Glutamatergic neuron (in vitro differentiated cells): ENCODE measurements at places on chromosomes 2 and 18.

DNA sequence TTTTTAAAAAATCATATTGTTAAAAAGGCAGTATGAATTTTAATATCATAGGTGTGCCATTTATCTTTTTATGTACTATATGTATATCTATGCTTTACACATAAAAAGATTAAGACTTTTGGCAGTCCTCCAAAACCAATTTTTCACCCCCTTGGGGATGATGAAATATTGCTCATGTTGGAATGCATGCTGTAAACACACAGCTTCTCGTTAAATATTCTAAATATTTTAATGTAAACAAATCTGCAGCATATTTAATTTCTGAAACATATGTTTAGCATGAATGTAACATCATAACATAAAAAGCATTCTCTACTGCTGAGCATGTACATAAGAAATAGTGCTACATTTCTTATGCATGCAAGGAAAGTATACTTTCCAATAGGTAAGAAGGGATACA is 484.3 kb upstream of the LRATD1 start:
- H3K27ac ChIP-seq: no peak overlapping the region
- H3K4me3 ChIP-seq: no peak overlapping the region
- DNase-seq: no peak
- no peaks in the 10 kb centered on the region for H3K36me3 ChIP-seq

- H3K27ac ChIP-seq: no peak overlapping the region
- H3K36me3 ChIP-seq: peaks cover 3% of the 10 kb centered on the region
- no peaks in the 10 kb centered on the region for H3K27me3 ChIP-seq
- H3K4me3 ChIP-seq: no peak overlapping the region
- H3K4me1 ChIP-seq: peaks cover 3% of the 10 kb centered on the region
- no peak for DNase-seq
These were observed 38.4 kb downstream of the PPM1B start for GRCh38 chr2:44207102-44207501.

DNA sequence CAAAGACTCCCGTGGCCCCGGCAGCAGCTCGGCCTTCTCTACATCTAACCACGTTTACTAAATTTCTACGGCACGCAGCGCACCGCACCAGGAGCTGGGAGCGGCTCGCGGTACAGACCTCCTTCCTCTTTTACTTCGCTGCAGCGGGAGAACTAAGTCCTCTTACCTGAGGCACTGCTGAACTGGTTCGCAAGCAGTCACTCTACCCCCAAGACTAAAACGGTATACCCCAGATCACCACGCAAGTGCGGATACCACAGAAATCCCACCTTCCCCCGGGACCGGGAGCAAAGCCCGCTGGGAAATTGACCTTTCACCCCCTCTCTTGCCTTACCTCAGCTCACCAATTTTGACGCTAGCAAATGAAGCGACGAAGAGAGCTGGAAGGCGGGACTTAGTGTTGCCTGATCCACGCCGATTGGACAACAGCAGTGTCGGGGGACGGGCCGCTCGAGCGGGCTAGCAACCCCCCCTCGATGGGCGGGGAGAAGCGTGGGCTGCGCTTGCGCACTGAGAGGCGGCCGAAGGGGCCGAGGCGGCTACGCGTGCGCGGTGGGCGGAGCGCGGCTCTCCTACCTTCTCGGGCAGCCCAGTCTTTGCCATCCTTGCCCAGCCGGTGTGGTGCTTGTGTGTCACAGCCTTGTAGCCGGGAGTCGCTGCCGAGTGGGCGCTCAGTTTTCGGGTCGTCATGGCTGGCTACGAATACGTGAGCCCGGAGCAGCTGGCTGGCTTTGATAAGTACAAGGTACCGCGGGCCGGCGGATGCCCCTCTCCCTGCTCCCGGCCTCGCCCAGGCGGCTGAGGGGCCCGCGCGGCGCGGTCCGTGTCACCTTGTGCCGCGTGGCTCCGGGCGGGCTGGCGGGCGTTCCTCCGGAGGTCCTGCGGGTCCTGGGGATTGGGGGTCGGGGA is at the start of gene SELENOI:
Gene SELENOI (plus strand): TSS at position 599 of the 909 bp plus-strand sequence. CDS start 90 bp downstream, at position 689.
- peaks cover 6% of the 10 kb centered on the region for H3K27me3 ChIP-seq
- no peaks in the 10 kb centered on the region for H3K36me3 ChIP-seq
- peak; percentile 99 for DNase-seq
- peak within 1 kb of the TSS; percentile 99 for H3K27ac ChIP-seq

GRCh38 chr2:240916571-240917008 is 10.5 kb downstream of the CROCC2 start:
- peaks cover 3% of the 10 kb centered on the region for H3K4me1 ChIP-seq
- H3K27me3 ChIP-seq: no peaks in the 10 kb centered on the region
- H3K4me3 ChIP-seq: peak overlapping the region; percentile 25
- H3K36me3 ChIP-seq: no peaks in the 10 kb centered on the region
- peak; percentile 82 for DNase-seq
- H3K27ac ChIP-seq: no peak overlapping the region

- H3K27me3 ChIP-seq: peaks cover 13% of the 10 kb centered on the region
- H3K4me3 ChIP-seq: no peak overlapping the region
- DNase-seq: no peak
- H3K4me1 ChIP-seq: peaks cover 6% of the 10 kb centered on the region
- H3K36me3 ChIP-seq: peaks cover 23% of the 10 kb centered on the region
- H3K27ac ChIP-seq: no peak overlapping the region
These were observed 33.7 kb upstream of the LYPD6B start for GRCh38 chr2:149004836-149005235.

DNA sequence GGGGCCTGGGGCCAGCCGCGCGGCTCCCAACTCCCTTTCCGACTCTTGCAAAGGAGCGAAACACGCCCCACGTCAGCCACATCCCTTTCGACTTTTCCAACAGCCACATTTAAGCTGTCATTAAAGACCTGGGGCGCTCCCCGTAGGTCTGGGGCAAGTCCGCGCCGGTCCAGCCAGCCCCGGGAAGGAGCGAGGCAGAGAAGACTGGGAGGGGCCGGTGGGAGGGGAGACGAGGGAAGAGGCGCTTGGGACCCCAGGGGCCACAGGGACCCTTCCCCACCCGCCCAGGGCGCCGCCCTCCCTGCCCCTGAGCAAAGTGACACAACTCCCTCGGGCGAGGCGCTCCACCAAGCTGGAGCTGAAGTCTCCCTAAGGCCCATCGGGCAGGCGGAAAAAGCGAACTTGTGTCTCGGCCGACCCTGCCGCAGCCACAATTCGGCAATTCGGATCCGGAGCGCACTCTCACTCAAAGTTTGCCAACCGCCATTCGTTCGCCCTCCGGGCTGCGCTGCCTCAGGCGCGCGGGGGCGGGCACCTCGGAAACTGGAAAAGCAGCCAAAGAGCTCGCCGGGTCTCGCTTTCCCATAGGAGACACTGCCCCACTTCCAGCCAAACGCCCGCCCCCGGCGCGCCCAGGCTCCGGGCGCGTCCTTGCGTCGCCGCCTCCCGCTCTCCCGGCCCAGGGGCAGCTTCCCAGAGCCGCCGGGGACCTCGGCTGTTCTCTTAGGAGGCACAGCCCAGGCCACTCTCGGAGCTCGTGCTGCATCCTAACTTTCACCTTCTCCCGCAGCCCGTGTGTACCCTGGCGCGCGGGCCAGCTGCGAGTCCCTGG is 1.1 kb upstream of the KCTD1 start:
- DNase-seq: peak; percentile 46
- H3K4me3 ChIP-seq: peak overlapping the region; percentile 85
- H3K4me1 ChIP-seq: peaks cover 7% of the 10 kb centered on the region

DNA sequence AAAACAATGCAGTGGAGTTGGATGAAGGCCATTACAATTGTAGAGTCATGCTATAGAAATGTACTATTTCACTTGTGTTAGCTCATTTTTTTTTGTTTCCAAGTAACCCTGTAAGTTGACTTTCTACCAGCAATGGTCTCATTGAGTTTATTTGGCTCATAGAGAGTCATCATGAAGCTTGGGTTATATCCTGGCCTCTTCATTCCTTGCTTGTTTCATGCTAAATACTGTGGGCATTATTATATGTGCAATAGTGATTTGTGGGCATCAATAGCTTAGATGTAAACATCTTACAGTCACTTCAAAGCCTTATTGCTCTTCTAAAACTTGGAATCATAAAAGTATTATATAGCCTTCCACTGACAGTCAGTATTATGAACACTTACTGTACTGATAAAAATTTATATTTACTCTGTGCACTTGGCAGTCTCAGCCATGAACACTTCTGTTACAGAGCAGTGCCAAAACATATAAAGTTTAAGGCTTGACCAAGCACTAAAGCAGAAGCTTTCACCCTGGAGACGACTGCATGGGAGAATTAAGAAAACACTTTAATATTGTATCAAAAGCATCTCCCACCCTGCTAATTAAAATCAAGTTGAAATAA is 751.2 kb downstream of the SATB2 start:
- no peak overlapping the region for H3K4me3 ChIP-seq
- no peak overlapping the region for H3K27ac ChIP-seq
- H3K36me3 ChIP-seq: no peaks in the 10 kb centered on the region
- no peaks in the 10 kb centered on the region for H3K27me3 ChIP-seq
- DNase-seq: no peak

DNA sequence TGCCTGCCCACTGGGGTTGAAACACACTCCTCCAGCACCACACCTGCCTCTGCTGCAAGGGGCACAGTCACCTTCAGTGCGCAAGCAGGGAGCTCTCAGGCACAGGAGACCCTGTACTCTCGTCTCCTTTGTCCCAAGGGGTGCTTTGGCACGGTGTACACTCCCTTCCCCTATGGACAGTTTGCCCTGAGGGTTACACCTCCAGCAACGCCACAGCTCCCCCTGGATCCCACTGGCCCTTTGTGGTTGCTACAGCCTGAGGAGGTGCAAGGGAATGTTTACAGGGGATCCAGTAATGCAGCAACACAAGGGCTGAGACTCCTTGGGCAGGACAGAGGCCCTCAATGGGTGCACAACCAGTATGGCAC is 45.2 kb upstream of the FAM117B start:
- no peak overlapping the region for H3K27ac ChIP-seq
- peaks cover 2% of the 10 kb centered on the region for H3K4me1 ChIP-seq
- no peak overlapping the region for H3K4me3 ChIP-seq
- DNase-seq: no peak

DNA sequence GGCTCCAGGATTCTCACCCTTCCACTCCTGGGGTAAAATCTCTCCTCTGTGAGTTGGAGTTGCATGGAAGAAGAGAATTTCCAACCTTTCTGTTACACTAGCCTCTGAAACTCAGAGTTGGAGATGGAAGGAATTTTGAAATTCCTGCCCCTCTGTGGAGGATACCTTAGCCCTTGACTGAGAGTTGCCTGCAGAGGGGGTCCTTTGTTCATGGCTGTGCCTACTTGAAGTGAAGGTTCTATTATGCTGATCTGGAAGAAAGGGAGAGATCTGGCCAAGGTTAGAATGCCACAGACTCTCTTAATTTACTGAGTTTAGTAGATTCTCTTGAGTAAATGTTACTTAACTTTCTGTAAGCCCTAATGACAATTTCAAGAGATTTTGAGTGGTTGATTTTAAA is 626.6 kb upstream of the GYPC start:
- H3K36me3 ChIP-seq: no peaks in the 10 kb centered on the region
- H3K27ac ChIP-seq: no peak overlapping the region
- no peak for DNase-seq
- H3K4me3 ChIP-seq: no peak overlapping the region
- no peaks in the 10 kb centered on the region for H3K27me3 ChIP-seq
- no peaks in the 10 kb centered on the region for H3K4me1 ChIP-seq

GRCh38 chr2:5140347-5140746 is 551.8 kb upstream of the SOX11 start:
- no peak overlapping the region for H3K4me3 ChIP-seq
- no peak for DNase-seq
- no peaks in the 10 kb centered on the region for H3K36me3 ChIP-seq
- H3K27ac ChIP-seq: no peak overlapping the region

GRCh38 chr18:37307181-37307580 is 258.4 kb downstream of the CELF4 start:
- H3K4me3 ChIP-seq: no peak overlapping the region
- peaks cover 9% of the 10 kb centered on the region for H3K27me3 ChIP-seq
- H3K36me3 ChIP-seq: no peaks in the 10 kb centered on the region

- peaks cover 4% of the 10 kb centered on the region for H3K27me3 ChIP-seq
- H3K27ac ChIP-seq: no peak overlapping the region
- peaks cover 6% of the 10 kb centered on the region for H3K4me1 ChIP-seq
- DNase-seq: no peak
- peaks cover 20% of the 10 kb centered on the region for H3K36me3 ChIP-seq
These were observed 38.9 kb upstream of the LPIN2 start for GRCh38 chr18:3051718-3052410.

DNA sequence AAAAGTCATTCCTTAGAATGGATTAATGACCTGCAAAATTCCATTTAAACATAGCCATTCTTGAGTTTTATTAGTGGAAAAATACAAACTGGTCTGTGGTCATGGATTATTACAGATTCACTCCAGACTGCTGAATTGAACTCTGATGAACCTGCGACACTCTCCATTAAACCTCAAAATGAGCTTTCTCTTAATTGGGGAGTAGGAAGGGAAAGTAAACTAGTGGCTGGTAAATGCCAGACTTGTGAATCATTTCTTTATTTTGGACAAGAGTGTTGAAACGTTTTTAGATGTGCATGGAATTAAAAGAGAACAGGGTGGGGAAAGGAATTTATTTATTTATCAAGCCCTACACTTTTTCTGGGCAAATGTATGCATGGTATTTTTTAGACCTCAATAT is 321.2 kb upstream of the FANCL start:
- H3K27ac ChIP-seq: no peak overlapping the region
- H3K27me3 ChIP-seq: no peaks in the 10 kb centered on the region
- peaks cover 3% of the 10 kb centered on the region for H3K36me3 ChIP-seq
- peaks cover under 1% of the 10 kb centered on the region for H3K4me1 ChIP-seq
- DNase-seq: no peak

GRCh38 chr2:27212626-27213471 is 781 bp upstream of the SLC5A6 start:
- DNase-seq: no peak
- H3K4me3 ChIP-seq: peak overlapping the region; percentile 96
- H3K36me3 ChIP-seq: no peaks in the 10 kb centered on the region
- peak overlapping the region; percentile 97 for H3K27ac ChIP-seq
- H3K4me1 ChIP-seq: peaks cover under 1% of the 10 kb centered on the region

- DNase-seq: no peak
- peak overlapping the region; percentile 29 for H3K27ac ChIP-seq
- H3K4me1 ChIP-seq: peaks cover 9% of the 10 kb centered on the region
- no peaks in the 10 kb centered on the region for H3K36me3 ChIP-seq
- no peaks in the 10 kb centered on the region for H3K27me3 ChIP-seq
- H3K4me3 ChIP-seq: no peak overlapping the region
These were observed 48.7 kb upstream of the C1GALT1C1L start for GRCh38 chr2:43724728-43725526.

DNA sequence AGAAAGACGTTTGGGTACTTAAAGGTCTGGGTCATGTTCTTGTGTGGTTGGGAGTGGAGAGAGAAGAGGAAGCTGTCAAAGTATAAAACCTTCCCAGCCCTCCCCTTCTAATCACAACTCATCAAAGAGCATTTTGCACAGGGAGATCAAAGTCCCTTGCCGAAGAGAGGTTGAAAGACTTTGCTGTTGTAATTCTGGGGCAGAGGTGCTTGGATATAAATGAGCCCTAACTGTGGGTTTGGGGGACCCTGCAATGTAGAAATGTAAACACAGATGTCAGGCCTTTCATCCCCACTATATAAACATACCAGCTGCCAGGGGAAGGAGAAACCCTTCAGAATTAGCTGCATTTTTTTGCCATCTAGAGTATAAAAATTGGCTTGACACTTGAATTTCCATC is 182.1 kb downstream of the ETAA1 start:
- no peaks in the 10 kb centered on the region for H3K36me3 ChIP-seq
- DNase-seq: no peak
- no peaks in the 10 kb centered on the region for H3K27me3 ChIP-seq

GRCh38 chr18:8049147-8049546 is 482.0 kb downstream of the PTPRM start:
- H3K4me3 ChIP-seq: no peak overlapping the region
- H3K4me1 ChIP-seq: peaks cover 2% of the 10 kb centered on the region
- no peaks in the 10 kb centered on the region for H3K27me3 ChIP-seq
- DNase-seq: no peak
- H3K27ac ChIP-seq: no peak overlapping the region
- H3K36me3 ChIP-seq: no peaks in the 10 kb centered on the region

GRCh38 chr2:16321872-16322271 is 343.8 kb downstream of the CYRIA start:
- DNase-seq: no peak
- H3K27ac ChIP-seq: no peak overlapping the region
- peaks cover 8% of the 10 kb centered on the region for H3K27me3 ChIP-seq
- peaks cover 20% of the 10 kb centered on the region for H3K4me1 ChIP-seq
- no peak overlapping the region for H3K4me3 ChIP-seq
